A172 (cell line): ENCODE measurements at places on chromosomes 3 and 15. TPM values are rescaled to one million over a fixed set of nuclear protein-coding genes. Genes with fewer than 3 reads are reported as not detected.

The LRRIQ4 gene
- not detected in 2 replicates for total RNA-seq

DNA sequence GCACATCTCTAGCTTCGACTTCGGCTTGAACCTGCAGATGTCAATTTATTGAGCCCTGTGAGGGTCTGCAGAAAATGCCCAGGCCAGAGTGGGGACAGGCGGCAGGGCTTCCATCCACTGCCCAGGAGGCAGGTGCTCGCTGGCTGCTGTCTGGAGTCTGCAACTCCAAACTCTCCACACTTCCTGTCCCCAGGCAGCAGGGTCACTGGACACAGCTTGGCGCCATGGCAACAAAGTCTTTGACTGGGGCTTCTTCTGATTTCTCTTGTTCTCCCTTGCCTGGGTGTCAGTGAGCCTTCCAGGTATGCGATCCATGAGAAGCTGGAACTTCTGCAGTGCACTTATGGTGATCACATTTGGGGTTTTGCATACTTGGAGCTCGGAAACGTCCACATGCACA, 33.5 kb downstream of the SV2B start:
- DNase-seq: no peak

GRCh38 chr3:100725935-100726513, 16.7 kb downstream of the TFG start:
- DNase-seq: no peak

- no peak for DNase-seq
Observed at GRCh38 chr3:97230486-97230885, 416.1 kb downstream of the EPHA6 start.

DNA sequence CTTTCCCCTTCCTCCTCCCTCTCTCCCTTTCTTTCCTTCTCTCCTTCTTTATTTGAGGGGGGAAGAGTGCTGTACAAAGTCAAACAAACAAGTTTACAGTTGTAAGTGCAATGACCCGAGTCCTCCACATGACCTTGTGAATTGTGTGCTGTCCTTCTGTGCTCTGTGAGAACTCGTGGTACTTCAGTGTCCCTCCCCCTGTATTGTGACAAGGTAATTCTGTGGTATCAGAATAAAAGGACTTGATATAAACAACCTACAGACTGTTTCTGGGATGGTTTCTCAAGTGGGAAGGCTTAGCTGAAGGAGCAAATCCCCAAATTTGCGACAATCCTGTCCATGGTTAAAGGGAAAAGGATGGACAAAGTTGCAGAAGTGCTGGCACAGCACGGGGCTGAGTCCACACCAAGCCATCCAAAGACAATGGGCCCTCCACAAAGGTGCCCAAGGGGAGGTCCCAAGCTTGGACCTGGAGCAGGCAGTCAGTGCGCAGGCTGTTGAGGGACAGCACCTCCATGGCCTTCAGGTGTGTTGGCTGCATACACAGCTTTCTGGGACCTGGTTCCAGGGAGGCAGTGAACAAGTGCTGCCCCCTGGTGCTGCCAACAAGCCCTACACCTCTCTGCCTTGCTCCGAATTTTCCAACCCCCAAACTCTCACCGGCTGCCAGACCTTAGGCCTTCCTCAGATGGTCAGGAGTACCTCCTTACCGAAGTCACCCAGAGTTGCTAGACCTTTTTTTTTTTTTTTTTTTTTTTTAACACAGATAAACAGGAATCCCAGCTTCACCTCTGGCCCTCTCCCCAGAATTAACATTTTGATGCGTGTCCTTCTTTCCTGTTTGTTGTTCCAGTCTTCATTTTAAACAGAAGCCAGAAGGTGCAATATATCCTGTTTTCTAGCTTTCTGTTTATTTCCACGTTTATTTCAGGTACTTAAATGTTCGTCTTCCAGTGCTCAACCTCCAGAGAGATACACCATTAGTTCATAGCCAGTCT, 2.6 kb upstream of the APEH start:
- DNase-seq: peak; percentile 76

DNA sequence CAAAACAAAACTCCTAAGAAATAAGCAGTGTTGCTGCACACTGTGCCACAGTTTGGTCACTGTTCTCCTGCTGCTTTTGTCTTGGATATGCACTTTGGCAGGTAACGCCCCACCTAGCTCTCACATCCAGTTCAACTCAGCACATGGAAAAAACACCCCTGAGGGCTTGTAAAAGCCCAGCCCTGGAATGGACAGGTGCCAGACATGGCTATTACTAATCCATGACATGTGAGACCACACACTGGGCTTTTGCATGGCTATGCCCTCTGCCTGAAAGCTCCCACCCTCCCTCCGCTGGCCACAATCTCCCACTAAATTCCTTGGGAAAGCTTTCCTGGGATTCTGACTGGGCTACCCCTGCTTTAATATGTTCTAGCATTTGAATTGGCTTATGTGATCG, 24.7 kb upstream of the ZBED2 start:
- peak; percentile 23 for DNase-seq

DNA sequence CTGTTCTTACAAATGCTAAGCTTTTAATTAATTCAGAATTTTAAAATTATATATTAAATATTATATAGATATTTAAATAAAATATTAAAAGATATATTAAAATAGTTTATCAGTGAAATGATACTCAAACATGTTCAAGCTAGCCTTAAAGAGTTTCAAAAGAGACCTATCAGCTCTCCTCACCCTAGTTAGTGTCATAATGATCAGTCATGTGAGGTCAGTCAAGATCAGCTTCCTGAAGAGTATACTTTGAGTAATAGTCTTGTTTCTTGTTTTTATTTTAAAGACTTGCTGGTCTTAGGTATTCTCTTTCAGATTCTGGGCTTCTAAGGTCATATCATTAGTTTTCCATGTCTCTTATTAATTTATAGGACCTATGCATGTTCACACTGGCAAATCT, 14.5 kb downstream of the EXOG start:
- DNase-seq: no peak

- DNase-seq: peak; percentile 24
Observed at GRCh38 chr3:187286467-187287059, 5.0 kb downstream of the MASP1 start.

GRCh38 chr3:114025451-114025850, 30.9 kb downstream of the CCDC191 start:
- DNase-seq: no peak

DNA sequence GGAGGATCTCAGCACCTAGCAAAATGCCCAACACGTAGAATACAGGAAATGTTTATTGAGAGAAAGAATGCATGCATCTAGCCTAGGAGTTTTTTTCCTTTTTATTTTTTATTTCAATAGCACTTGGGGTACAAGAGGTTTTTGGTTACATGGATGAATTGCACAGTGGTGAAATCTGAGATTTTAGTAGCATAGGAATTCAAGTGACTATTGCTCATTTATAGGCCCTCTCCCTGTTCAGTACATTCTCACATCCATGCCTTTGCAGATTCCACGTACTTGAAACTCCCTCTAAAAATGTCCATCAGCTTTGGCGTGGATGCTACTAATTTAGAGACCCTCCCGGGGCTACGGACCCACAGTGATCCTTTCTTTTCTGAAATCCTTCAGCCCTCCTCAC, 61.7 kb upstream of the PIAS1 start:
- no peak for DNase-seq

DNA sequence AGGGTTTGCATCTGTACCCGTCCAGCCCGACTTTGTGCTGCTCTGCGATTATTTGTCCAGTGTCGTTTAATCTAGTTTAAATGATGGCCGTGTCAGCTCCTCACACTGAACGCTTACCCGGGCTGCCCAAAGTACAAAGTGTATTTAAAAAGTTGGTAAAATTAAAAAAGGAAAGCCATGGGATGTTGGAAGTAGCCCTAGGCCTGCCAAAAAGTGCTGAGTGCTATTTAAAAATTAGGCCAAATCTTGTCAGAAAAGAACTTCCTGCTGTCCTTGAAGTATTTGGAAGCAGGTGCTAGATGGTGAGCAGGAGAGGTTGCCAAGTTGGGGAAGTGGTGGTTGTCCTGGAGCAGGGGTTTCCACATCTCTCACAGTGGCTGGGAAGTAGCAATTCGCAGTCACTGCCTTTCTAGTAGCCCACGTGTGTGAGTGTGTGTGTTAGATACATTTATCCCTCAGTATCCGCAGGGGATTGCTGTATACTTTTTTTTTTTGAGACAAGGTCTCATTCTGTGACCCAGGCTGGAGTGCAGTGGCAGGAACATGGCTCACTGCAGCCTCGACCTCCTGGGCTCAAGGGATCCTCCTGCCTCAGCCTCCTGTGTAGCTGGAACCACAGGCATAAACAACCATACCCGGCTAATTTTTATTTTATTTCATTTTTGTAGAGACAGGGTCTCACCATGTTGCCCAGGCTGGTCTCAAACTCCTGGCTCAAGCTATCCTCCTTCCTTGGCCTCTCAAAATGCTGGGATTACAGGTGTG, 664 bp downstream of the PPCDC start:
- peak; percentile 50 for DNase-seq
